ENCODE measurements at places on chromosomes 7 and 10. TPM values are rescaled to one million over a fixed set of nuclear protein-coding genes. Genes with fewer than 3 reads are reported as not detected.

The EVX1 gene
- not detected for total RNA-seq

The KCND2 gene
- 51.8 TPM for total RNA-seq

The GRM3 gene
- total RNA-seq = 155 TPM

The CASD1 gene
- total RNA-seq = 110 TPM

The TAS2R5 gene
- 0.82 TPM for total RNA-seq

GRCh38 chr10:130615457-130615856 is 479.3 kb downstream of the GLRX3 start:
- no peak for DNase-seq

- DNase-seq = no peak
These were observed 1.1 kb downstream of the PALS2 start for GRCh38 chr7:24574386-24574785.

DNA sequence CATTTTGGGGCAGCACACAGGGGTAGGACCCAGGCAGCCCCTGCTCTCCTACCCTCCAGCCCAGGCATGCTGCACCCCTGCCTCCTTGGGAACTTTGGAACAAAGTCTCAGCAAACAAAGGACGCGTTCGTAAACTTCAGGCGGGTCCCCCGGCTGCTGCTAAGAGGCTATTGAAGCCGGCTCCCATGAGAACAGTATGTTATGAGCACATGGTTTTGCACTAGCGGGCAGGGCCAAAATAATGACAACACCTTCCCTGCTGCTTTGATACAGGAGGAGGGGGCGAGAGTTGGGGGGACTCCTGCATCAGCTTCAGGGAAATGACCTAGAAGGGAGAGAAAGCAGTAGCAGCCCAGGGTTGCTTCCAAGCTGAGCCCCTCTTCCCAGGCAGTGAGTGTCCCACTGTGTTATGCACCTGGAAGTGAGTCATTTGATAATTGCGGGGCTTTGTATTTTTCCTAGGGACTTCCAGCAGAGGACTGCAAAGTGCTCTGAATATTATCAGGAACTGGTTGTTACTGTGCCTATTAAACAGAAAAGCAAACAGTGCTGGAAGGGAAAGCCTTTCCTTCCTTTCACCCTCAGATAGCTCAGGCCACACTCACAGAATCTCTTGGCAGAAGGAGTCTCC is 6.9 kb downstream of the ITPRIP start:
- DNase-seq = peak; percentile 27

DNA sequence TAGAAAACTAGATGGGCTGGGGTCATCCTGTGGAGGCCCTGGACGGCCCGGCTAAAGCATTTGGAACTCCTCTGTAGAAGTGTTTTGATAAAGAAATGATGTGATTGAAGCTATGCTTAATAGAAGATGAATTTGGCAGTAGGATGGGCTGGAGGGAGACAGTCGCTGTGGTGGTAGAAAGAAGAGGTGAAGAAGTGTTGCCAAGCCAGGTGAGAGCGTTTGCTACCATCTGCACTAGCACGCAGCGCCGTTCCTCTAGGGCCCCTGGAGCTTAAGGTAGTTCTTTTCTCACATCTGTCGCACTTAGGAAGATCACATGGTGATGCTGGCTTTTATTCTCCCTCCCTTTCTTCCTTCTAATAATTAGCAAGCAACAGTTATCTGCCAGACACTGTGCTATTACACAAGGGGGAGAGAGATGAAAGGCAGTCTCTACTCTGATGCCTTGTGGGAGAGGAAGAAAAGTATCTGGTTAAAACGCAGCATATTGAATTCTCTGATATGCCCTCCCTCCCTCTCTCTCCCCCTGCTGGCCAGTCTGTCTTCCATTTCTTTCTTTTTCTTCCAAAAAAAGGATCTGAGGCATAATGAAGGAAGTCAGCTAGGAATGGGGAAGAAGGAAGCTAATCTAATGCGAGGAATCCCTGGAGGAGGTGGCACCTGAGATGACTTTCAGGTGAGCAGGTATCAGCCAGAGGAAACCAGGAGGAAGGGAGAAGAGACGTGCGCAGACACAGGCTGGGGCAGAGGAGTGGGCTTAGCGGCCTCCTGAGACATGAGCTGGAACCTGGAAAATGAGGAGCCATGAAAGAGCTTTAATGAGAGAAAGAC is 162.3 kb upstream of the KLF14 start:
- no peak for DNase-seq

DNA sequence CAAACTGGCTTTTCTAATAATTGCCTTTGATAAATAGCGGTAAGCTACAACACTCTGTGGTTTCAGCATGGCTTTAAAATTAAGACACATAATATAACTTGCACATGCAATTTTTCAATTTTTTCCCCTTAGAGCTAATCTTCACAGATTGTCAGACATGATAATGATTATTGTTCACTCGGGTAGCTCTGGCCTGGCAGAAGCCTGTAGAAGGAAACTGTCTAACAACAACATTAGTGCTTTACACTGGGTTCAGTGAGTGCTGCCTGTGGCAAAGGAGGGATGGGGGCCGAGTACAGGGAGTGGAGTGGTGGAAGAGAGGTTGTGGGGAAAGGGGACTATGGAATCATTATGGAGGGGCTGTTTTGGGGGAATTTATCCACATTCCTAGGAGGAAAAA is 67.2 kb upstream of the AUTS2 start:
- DNase-seq = no peak
